Mucosa of descending colon (tissue), 3 donors: ENCODE measurements at places on chromosomes 12 and 14.

DNA sequence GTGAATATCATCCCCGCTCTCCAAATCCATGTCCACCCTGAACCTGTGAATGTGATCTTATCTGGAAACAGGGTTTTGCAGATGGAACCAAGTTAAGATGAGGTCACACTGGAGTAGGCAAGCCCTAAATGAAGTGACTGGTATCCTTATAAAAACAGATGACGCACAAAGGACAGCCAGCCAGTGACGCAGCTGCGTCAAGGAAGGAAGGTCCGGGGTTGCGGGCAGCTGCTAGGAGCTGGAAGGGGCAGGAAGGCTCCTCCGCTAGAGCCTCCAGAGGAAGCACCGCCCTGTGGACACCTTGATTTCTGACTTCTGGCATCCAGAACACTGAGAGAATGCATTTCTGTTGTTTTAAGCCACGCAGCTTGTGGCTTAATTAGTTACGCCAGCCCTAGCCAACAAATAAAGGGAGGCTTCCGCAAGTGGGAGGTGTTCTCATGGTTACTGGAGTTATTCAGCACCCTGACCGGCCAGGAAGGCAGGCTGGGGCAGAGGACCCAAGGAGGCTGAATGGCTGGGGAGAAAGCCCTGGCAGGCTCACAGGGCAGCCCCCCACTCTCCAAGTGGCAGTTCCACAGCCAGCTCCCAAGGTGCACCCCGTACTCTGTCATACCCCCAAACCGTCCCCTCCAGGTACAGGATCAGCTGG lies 127.6 kb upstream of the NCOR2 start:
- no peak for DNase-seq

DNA sequence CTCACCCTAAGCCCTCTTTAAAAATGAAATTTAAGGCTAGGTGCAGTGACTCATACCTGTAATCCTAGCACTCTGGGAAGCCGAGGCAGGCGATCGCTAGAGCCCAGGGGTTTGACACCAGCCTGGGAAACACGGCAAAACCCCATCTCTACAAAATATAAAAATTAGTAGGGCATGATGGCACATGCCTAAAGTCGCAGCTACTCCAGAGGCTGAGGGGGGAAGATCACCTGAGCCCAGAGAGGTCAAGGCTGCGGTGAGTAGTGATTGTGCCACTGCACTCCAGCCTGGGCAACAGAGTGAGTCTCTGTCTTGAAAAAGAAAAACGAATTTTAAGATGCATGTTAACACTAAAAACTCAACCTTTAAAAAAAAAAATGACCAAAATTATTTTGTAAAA lies 12.7 kb downstream of the GNPNAT1 start:
- no peak for DNase-seq

DNA sequence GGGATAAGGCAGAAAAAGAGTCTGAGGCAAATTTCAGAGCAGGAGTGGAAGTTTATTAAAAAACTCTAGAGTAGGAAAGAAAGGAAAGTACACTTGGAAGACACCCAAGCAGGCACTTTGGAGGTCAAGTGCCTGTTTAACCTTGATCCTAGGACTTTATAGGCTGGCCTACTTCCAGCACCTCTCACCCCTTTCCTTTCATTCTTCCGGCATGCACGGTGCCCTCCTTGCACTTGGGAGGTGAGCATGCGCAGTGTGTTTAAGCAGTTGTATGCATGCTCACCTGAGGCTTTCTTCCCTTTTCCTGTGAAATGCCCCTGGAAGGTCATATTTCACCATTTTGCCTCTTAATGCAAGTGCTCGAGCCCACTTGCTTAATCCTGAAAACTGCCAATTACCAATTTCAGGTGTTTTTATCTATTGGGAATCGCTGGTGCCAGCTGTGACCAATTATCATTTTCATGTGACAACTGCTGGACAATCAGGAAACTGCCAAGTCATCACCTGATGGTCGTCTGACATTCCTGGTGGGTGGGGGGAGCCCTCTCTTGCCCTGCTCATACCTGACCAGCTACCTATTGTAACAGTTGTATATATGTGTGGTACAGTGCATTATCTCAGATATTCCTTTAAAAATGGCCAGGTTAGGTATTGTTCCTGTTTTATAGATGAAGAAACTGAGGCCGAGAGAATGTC lies 53.5 kb downstream of the SUDS3 start:
- DNase-seq: no peak

GRCh38 chr14:98931911-98932310 lies 340.1 kb downstream of the BCL11B start:
- peak; percentile 54 for DNase-seq

GRCh38 chr14:104685216-104685997 lies 4.0 kb upstream of the INF2 start:
- DNase-seq: peak; percentile 4

DNA sequence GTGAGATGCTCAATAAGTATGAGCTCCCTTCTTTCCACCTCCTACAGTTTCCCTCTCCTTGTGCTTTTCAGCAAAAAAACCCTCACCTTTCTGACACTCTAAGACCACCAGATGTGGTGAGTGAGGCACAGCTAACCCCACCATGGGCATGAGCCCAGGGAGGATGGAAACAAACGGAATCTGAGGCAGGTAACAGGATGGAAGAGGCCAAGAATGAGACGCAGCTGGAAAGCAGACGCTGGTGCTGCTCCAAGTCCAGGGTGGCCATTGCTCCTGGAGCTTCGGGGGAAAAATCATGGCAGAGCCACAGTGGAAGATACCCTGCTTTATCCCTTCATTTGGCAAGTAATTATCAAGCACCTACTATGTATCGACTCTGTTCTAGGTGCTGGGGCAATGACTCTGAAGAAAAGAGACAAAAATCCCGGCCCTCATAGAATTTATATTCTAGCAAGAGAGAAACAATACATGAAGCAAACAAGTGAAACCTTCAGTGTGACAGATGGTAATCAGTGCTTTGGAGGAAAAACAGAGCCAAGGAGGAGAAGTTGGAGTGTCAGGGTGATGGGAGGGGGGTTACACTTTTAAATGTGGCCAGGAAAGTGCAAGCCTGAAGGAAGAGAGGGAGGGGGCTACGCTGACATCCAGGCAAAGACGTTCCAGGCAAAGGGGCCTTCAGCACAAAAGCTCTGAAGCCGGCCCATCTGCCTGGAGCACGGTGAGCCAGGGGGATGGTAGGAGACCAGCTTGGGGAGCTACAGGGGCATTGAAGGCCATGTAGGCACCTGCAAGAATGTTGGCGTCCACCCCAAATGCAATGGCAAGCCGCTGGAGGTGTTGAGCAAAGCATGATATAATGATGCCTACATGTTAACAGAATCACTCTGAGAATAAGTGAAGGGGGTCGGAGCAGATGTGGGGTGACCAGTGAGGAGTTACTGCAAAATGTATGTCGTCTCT lies 154.2 kb downstream of the DPF3 start:
- no peak for DNase-seq

GRCh38 chr12:16506394-16506793 lies 99.6 kb downstream of the LMO3 start:
- DNase-seq: no peak
